Fibroblast of the conjunctiva (primary cell): ENCODE measurements at places on chromosomes 6 and 20.

GRCh38 chr20:23018432-23018831, 16.7 kb upstream of the SSTR4 start:
- no peak for DNase-seq

DNA sequence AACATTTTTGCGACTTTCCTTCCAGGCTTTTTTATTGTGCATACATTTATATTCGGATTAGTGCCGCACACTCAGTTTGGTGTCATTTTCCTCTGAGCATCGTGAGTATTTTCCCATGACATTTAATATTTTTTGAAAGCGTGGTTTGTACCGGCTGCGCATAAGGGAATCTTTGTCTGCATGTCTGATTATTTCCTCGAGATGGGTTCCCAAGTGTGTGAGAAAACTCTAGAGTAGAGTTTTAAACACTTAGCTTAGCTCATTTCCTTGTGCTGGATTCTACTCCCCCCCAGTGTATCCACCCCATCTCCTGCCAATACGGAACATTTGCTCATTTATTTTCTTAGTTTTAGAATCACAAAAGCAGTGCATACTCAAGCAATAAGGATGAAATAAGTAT, 94.3 kb downstream of the CDC5L start:
- no peak for DNase-seq

DNA sequence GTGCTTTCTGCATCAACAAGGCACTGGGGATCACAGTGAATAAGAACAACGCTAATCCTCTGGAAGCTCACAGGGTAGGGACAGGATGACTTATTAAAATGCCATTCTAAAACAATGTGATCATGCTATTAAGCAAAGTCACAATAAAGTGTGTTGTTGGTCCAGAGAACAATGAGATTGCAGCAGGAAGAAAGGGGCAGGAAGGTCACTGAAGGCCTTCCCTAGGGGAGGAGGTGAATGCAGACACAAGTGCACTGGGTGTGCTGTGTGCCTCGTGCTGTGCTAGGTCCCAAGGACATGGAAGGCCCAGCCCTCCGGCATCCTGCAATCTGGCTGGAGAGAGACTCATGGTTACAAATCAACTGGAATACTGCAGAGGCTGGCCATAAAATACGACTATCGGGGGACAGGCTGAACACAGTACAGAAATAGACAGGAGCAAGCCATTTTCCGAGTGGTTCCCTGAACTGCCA, 55.7 kb downstream of the LYRM4 start:
- no peak for DNase-seq

DNA sequence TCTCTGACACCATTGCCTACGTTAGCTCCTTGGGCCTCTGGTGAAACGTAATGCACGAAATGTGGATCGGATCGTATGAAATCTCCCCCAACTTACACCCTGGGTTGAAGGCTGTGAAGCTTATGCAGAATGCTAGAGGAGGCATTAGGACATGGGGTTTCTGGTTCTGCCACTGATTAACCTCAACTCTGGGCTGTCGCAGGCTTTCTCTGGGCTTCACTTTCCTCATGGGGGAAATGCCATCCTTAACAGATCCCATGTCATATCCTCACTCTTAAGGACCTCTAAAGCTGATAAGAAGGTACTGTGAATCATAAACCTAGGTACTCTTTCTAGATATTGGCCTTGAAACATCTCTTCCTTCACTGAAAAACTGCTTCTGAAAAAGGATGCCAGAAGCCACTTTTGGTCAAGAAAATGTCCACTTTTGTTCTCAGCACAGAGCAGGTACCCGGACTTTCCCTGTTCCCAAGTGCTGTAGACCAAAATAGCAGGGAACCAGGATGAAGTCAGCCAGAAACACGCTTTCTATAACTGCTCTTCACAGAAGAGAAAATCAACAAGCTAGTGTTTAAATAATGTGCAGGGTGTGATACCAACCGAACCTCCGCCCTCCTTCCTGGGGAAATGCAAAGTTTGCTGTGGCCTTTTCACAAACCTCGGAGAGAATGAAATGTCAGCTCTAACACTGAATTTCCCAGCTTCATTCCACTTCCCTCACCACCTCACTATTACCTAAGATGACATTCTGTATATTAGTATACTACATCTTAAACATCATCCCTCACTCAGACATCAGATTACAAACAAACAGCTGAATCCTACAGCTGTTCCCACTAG, 118.9 kb downstream of the BACH2 start:
- no peak for DNase-seq

DNA sequence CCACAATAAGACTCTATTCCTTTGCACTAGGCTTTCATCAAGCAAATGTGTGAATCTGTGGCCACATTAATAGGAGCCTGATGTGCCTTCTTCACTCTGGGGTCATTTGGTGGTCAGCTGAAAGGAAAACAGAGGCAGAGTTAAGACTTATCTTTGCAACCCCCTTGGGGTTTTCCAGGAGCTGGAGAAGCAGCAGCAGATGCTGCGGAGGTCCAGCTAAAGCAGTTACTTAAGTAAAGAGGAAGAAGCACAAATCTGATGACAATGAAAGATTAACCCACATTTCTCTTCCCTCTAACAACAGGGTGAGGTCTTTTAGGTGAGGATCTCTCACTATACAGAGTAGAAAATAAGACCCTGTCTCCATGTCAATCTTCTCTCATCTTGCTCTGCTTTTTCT, 45.4 kb upstream of the QKI start:
- no peak for DNase-seq

DNA sequence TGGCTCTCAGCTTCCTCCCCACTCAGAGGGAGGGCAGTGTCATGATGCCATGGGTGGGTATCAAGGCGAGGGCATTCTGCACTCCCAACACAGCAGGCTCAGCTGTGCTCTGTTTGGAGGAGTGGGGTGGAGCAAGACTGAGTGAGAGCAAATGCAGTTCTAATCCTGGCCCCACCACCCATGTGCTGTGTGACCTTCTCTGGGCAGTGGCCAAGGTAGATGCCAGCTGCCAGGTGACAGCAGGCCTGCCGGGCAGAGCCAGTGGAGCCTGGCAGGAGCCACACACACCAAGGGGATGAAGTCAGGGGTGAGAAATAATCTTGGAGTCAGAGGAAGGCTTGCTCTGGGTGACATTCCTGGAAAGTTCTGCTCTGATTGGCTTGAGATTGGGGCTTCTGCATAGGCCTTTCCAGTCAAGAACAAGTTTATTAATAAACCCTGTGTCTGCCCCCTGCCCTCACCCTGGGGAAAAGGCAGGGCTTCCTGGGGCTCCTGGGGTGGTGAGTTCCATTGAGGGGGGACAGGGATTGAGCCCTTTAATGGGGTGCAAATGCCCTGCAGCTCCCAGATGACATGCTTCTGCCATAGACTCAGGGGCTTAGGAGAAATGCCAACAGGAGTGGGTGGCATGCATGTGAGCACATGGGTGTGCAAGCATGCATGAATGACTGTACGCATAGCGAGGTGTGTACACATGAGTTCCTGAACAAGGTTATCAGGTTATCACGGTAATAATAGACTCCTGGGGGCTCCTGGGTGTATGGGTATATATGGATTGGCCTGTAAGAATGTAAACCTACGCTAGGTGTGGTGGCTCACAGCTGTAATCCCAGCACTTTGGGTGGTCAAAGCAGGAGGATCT, 134.2 kb downstream of the MRPL14 start:
- no peak for DNase-seq

GRCh38 chr6:156028335-156029131, 572.9 kb upstream of the NOX3 start:
- no peak for DNase-seq

DNA sequence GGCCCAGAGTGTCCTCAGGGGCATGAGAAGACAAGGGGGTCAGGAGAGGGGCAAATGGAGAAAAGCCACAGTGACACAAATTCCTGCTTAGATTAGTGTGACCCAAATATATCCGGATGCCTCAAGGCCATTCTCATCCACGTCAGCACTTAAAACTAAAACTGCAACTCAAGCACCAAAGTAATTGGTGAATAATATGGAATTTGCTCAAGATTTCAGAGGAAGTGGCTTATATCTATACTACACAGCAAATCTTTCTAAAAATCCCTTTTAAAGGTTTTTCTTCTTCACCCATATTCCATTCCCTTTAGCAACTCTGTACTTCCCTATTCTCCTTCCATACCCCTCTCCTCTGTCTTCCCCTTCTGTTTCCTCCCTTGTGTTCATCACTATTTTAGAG, 15.2 kb downstream of the DEF6 start:
- no peak for DNase-seq

DNA sequence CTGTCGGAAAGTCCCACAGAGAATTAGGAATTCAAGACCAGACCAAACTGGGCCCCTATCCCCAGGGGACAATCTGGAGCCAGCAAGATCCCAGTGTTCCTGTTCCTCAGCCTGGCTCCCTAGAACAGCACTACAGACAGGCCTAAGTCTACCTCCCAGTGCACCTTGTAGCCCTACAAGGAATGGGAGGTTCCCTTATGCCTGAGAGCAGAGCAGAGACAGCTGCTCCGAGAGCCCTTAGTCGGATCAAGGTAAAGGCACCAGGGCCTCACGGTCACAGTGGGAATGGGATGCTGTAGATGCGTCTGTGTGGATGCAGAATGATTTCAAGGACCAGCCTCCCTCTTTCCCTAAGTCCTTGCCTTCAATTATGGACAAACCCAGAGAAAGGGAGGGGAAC, 204.5 kb upstream of the STXBP5 start:
- no peak for DNase-seq

DNA sequence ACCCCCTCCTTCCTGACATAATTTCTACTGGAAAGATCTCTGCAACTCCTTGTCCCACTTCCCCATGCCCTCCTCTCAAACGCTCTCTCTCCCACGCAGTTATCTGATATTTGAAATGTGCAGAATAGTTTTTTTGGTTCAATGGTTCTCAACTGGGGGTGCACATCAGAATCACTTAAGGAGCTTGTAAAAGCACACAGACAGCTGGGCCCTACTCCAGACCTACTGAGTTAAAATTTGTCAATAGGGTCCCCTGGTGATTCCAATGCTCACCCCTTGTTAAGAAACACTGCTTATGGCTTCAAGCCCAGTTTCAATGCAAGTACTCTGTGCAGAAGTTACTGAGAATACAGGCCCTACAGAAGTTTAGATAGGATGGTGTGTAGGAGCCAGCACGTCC, 45.2 kb upstream of the KCNK16 start:
- DNase-seq = no peak

DNA sequence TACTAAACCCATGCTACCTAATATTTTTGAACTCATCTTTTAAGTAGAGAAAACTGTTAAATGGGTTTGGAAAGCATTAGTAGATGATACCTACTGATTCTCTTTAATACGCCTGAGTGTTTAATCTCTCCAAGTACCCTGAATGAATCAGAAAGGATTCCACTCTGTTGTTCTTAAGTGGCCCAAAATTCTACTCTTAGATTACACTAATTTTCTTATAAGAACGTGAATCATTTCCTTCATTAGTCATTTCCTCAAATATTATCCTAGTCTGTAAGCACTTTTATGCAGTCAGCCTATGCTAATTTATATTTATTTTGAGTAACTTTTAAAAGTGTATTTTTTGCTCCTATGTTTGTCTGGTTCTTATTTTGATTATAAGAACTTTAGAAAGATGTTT, 380.0 kb downstream of the BTBD9 start:
- DNase-seq = no peak

- no peak for DNase-seq
Measured at GRCh38 chr20:17140894-17141293, 85.9 kb upstream of the PCSK2 start.

DNA sequence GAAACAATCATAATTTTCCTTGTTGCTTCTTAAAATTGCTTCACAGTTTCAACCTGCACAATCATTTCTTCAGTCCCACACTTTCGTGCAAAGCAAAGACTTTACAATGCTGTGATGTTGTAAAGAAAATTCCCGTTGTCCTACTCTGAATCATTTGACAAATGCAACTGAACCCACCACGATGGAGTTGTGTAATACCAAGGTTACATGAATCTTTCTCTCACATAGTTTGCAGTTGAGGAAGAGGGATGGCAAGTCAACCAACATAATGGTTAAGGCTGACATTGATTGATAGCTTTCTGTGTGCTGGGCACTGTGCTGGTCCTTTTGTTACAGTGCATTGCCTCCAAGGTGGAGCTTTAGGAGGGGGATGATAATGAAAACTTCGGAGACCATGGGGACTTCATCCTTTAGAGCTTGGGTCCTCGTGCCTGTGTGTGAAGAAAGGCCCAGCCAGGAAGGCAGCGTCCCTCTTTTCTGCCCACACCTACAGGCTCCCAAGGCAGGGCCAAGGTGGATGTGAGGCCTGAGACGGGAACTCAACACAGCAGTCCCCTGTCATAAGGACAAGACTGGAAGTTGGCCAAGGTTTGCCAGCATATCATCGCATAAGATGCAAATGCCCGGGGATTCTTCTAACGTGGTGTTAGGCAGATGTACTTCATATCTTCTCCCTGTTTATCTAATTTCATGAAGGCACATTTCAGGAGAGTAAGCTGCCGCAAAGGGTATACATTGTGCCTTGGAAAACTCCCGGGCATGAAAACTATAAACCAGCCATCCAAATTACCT, 96.9 kb downstream of the LY86 start:
- DNase-seq = no peak

DNA sequence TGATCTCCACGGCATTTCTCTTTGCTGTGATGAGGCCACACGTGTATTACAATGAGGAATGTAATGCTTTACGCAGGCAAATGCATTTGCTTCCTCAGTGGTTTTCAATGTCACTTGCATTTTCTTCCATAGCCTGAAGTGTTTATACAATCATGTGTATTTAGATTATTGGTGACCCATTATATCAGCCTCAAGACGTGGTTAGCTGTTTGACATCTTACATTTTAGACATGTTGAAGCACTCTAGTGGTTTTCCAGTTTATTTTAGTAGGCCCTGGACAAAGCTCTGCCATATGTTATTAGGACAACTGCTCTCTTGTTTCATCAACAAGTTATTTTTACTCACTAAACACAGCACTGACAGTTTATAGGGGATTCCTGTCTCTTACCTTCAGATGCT, 200.4 kb downstream of the UTRN start:
- no peak for DNase-seq

GRCh38 chr6:158793432-158793831, 25.7 kb downstream of the EZR start:
- DNase-seq = peak; percentile 24

DNA sequence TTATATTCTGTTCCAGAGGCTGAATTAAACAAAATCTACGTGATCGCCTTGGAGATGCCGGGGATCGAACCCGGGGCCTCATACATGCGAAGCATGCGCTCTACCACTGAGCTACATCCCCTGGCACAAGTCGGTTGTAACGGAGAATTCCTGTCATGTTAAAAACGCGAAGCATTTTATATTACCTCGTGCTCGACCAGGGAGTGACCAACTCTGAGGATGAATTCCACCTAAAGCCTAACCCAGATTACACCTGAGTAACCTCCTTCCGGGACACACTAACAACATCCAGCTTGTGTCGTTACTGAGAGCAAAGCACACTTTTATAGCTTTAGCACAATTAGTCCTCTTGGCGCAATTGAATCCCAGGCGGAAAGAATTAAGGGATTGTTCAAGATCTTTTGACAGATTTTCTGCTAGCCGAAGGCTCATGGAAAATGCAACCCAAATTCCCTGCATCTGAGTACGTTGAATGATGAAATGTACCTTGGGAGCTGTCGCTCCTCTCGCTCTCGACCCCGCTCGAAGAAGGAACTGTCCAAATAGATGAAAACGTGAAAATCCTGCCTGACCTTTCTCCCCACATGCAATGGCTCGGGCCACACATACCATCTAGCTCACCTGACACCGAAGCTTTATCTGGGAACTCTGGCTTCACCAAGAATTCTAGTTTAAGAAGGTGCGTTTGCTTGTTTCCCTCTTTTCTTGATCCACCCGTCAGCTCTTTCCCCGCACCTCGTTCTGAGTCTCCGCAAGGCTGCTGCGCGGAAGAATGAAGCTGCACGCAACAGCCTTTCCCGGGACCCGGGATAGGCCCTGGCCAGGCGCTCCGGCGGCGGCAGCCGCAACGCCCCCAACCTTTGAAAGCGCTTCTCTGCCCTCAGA, 148.3 kb downstream of the GPX5 start:
- peak; percentile 57 for DNase-seq
